ENCODE measurements at places on chromosomes 6 and 20. TPM values are rescaled to one million over a fixed set of nuclear protein-coding genes. Genes with fewer than 3 reads are reported as not detected.

GNRH2 gene
- total RNA-seq, result not detected

DNA sequence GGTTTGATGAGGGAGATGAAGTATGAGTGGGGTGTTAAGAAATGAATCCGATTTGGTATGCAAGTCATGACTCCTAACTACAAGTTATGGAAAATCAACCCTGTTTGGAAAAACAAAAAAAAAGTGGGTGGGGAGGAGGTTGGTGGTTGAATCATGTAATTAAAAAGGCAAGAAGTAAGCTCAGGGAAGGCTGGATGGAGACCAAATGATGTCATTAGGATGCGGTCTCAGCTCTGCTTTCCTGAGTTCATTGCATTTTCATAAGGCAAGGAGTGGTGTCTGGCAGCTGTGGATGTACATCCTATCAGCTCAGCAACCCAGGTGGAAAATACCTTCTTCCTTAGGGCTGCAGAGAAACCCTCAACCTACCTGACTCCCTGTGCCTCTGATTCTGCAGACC, 60.4 kb upstream of the AKAP12 start:
- DNase-seq, result no peak

- DNase-seq, result no peak
Measured at GRCh38 chr6:89042664-89043063, 37.9 kb upstream of the PNRC1 start.

DNA sequence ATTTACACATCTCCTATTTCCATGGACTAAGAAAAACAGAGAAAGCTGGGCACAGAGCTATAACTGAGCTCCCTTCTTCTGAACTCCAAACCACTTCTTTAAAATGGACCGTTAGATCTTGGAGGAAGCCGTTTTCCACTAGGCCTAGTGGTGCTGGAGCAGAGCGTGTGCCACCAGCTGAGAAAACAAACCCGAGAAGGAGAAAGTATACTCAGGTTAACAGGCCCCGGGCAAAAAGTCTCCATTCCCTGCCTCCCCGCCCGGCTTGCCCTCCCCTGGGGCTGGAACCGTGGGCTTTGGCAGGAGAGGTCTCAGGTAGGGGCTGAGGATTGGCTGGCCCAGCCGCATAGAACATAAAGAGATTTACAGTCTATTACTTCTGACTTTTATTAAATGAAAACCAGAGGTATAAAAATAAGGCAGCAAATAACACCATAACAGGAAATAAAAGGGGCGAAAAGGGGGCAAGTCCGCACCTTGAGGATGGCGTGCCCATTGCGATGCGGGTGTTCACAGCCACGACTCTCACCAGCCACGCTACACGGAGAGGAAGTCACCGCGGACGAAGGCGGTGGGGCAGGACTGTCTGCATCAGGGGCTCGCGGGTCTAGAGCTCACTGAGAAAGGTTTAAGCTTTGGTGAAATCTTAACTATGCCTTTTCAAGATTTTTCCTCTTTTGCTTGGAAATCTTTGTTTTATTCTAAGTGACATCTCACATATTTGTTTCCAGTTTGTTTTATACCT, 191.2 kb upstream of the GMDS start:
- no peak for DNase-seq

- DNase-seq, result peak; percentile 18
Measured at GRCh38 chr20:8215361-8215781, 83.3 kb downstream of the PLCB1 start.

DXO gene
- 5.9 TPM for total RNA-seq

LAMA2 gene
- 0.20 TPM for total RNA-seq

DNA sequence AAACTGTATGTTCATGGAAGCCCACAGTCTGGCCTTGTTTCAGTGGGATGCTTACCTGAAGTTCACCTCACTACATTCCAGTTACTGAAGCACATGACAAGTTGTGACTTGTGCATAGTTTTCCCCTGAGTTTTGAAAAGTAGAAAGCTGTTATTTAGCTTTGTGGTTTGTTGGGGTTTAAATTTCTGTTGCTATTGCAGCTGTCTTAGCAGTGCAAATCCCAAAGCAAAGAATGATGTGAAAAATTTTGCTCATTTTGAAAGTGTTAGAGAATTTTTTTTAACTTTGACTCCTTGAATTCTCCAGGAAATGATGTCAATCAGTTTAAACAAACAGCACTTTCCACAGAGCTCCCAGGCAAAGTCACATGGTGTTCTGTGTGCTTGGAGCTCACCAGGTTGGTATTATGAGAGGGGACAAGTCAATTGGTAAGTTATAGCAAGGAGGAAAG, 268.4 kb downstream of the ADGRG6 start:
- DNase-seq, result peak; percentile 19

DNA sequence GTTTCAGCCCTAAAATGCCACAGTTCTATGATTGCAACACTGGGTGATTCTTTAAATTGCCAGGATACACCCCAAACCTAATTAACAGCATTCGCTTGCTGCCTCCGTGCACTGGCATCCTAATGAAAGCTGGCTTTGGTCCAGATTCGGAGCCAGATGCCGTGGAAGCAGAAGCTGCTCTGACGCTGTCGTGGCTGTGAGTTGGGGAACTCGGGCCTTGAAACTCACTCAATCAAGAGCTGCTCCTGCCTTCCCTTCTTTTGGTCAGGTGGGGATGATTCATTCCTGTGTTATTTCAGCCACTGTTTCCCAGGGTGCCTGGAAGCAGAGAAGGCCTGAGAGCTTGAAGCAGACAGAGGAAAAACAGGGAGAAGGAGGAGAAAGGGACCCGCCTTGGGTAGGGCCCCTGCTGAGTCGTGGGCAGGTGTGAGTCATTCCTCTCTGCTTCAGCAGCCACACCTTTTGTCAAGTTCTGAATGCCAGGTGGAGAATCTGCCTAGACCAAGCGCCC, 36.2 kb upstream of the DSP start:
- peak; percentile 17 for DNase-seq

PRKN gene
- under 0.01 TPM for total RNA-seq

PBX2 gene
- 26.8 TPM for total RNA-seq

NKAIN4 gene
- total RNA-seq, result not detected

FAM83C gene
- not detected for total RNA-seq

DNA sequence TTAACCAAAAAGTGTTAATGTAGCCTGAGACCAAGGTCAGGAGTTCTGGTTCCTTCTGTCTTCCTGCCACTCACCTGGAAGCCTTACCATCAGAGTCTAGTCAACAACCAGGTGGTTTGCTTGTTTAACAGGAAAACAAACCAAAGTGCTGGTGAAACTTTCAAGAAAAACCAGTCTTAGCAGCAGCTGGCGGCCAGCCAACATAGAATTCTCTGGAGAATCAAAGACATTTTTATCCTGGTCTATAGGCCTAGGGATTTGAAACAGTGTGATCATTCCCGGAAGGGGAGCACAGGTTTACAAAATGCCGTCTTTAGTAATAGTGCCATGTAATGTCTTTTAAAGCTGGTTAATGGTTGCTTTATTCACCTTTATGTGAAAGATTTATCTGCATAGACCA, 146.6 kb upstream of the AKIRIN2 start:
- DNase-seq, result no peak

- DNase-seq, result no peak
Measured at GRCh38 chr20:46586724-46587123, 36.3 kb upstream of the OCSTAMP start.

DNA sequence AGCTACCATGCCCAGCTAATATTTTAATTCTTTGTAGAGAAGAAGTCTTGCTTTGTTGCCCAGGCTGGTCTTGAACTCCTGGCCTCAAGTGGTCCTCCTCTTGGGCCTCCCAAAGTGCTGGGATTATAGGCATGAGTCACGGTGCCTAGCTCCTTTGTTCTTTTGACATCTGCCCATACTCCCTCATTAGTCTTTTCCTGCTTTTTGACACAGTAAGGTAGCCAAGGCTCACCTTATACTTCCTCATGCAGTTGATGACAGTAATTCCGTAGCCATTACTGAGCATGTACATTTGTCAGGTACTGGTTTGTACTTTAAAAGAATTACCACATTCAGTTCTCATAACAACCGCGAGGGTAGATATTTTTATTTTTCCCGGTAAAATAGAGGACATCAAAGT, 76.7 kb downstream of the CDYL start:
- no peak for DNase-seq

BPI gene
- total RNA-seq, result not detected

OLIG3 gene
- not detected for total RNA-seq

DNA sequence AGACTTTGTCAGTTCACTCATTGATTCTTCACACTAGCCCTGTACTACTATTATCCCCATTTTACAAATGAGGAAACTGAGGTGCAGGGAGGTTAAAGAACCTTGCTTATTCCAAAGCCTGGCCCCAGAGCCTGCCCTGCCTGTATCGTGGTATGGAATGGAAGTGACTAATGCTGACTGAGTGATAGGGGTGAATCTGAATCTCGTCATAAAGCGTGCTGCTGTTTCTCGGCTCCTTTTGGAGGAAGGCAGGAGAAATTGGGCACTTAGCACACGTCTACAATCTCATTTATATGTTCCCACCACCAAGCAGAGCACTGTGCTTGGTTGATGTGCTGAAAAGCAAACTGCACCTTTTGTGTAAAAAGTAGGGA, 17.1 kb downstream of the GFRA4 start:
- no peak for DNase-seq

DNA sequence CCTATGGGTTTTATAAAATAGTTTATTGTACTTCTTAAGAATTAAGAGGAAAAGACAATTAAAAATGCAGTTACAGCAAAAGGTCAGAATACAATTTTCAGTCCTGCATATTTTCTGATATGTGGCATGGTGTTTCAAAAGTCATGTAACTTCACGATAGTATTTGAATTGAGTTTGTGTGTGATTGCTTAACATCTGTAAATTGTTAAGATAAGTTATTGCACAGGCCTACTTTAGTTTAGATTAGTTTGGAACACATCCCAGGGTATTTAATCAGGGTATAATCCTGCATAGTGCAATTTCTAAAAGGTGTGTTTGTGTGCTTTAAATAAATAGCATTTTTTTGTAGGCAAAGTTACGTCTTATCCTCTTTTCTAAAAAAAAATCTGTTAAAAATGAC, 289.6 kb downstream of the RIMS1 start:
- no peak for DNase-seq

GRCh38 chr20:5135363-5136012, 8.7 kb downstream of the CDS2 start:
- DNase-seq, result no peak

PHACTR1 gene
- 0.40 TPM for total RNA-seq

SYNGAP1 gene
- total RNA-seq, result 1.3 TPM

DNA sequence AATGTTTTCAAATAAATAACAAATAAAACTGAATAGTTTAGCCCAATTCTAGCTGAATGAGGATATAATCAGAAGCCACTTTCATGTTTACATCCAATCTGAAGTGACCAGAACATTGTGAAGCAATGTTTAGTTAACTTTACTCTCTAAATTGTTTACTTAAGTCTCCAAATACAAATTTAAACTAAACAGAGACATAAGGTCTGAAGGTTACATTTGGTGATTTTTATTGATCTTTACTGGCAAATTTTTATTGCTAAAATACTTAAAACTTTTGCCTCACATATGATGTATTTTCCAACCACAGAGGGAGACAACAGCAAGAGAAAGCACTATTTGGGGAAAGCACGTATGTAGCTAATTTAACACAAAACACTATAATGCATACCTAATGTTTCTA, 106.8 kb upstream of the THEMIS start:
- DNase-seq, result no peak

CRYBG1 gene
- total RNA-seq, result 7.4 TPM

DNA sequence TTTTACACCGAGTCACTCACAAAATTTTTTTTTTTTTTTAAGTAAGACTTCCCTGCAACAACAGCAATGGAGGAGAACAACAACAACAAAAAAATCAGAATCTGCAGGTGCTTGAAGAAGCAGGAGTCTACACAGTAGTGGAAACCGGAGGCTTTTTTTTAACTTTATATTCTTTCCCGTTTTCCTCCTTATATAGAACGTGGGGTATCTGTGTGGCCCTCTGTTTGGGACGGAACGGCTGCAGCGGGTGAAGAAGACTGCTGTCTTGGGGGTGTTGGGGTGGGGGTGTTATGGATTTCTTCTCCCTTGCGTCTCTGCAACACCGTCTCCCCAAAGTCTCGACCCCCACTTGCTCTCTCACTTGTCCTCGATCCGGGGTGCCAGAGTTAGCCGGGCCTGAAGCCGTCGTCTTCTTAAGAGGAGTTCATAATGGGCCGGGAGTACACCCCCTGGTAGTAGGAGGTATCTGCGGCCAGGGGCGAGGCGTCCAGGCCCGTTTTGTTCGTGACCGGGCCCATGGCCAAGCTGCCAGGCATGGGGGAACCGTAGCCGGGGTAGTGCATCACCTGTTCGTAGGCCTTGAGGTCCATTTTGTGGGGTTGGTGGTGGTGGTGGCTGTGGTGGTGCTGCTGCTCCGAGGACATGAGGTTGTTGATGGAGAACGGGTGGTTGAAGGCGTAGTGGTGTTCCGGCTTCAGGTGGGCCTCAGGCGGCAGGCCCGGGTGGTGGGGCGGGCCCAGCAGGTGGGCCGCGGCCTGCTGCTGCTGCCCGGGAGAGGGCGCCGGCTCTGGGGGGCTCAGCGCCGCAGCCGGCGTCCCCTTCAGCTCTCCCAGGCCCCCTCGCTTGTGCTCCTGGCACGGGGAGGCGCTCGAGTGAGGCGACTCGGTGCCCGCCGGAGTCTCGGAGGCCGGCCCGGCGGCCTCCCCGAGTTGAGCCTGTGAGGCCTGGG, 2.7 kb downstream of the FOXA2 start:
- no peak for DNase-seq

DNA sequence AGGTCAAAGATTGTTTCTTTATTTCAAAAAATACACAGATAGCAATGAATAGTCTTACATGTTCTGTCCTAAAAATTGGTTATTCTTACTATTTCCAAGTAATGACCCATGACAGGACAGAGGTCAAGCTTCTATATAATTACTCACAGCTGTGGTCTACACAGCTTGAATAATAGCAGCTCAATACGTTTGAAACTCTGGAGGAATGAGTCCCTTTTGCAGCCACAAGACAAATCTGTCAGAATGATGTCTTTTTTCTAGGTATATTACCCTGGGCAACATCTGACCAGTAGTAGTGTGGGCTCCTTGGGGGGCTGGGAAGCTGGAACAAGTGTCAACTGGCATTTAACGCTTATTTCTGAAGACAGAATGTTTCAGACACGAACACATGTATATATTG, 84.9 kb upstream of the HTR1B start:
- no peak for DNase-seq

DNA sequence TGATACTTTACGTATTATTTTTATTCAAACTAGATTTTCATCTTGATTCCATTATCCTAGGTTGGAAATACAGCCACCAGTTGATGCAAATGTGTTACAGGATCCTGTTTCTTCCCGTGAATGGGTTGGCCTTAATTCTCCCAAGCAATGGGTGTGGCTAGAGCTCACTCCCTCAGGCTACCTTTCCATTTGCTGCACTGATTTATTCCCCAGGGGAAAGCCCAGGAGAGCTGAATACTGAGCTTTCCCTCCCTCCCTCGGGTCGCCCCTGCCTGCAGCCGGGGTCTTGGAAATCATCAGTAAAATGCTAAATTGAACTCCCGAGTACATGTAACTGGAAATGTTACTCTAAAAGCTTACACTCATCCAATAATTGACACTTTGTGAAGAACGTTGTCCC, 9.9 kb downstream of the SMOC2 start:
- DNase-seq, result no peak

TP53INP2 gene
- 3.6 TPM for total RNA-seq

DNA sequence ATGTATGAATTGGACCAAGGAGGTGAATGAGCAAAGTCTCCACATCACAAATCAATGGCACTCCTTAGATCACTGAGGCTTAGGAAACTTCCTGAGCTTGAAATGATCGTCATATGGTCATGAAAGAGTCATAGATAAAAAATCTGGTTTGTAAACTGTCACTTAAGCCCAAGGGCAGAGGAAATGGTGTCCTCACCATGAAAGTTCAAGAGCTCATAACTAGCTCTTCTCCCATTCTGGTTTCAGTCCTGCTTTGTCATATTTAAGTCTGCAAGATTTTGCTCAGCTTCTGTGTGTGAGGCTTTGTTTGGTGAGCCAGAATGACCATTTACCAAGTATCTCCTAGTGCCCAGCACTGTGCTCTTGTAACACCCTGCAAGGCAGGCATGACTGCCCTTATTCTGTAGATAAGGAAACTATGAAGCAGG, 60.5 kb downstream of the GJA10 start:
- no peak for DNase-seq

All from lung microvascular endothelial cell (primary cell).